Stimulated activated CD4-positive, alpha-beta T cell treated with anti-CD3 and anti-CD28 coated beads, Interleukin-12 subunit alpha, Interleukin-12 subunit beta, amount 100 ng/mL, for 4 hours (primary cell): ENCODE measurements at places on chromosomes 5 and 9.
A peak's percentile ranks its signal among the peaks of the same experiment; 100 is the strongest.

- peak; percentile 91 for DNase-seq
Observed at GRCh38 chr9:129802833-129803675, at the start of gene TOR1B. Gene TOR1B (plus strand): TSS chr9:129803184. CDS start chr9:129803213, 29 bp downstream.

- DNase-seq, result no peak
Observed at GRCh38 chr5:177409043-177409801, at the start of gene F12. Gene F12 (minus strand): TSS chr5:177409564. CDS start chr5:177409527, 37 bp downstream.

GRCh38 chr9:89022001-89022759, 30.9 kb downstream of the S1PR3 start:
- DNase-seq, result no peak

DNA sequence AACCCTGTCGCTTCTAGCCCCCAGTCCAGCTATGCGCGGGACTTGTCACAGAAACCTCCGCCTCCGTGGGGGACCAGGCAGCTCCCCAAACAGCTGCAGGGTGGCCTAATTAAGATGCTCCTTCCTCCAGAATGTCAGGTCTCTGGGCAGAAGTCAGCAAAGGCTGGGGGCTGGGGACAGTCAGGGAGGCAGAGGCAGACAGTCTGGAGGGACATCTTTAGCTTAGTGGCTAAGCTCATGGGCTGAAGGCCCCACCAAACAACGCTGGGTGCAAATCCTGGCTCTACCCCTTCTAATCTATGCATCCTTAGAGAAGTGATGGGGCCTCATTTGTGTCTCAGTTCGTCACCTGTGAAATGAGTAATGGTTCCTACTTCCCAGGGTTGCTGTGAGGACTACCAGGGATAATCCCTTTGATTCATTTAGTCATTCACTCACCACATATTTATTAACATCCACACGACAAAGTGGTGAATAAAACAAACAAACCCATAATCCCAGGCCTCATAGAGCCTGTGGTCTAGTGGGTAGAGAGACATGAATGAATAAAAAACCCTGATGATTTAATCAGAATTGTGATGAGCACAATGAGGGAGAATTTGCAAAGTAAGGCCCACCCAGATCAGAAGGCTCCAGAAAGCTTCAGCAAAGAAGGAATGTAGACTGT, 20.2 kb upstream of the MED27 start:
- no peak for DNase-seq

DNA sequence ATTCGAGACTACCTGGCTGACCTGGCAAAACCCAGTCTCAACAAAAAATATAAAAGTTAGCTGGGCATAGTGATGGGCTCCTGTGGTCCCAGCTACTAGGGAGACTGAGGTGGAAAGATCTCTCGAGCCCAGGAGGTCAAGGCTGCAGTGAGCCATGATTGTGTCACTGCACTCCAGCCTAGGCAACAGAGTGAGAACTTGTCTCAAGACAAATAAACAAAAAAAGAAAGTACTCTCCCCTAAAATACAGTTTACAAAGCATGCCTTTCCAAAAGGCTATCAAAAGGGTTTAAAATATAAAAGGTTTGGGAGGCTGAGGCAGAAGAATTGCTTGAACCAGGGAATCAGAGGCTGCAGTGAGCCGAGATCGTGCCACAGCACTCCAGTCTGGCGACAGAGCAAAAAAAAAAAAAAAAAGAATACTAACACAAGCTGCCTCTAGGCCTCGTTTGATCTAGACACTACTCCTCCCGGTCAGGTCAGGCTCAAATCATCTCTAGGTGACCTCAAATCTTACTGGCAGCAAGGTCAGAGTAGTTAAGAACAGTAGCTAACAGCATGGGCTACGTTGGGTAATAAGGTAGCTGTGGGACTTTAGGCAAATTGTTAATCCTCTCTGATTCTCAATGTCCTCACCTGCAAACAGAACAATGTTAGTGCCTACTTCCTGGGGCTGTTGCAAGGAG, 9.3 kb downstream of the NAIF1 start:
- no peak for DNase-seq

GRCh38 chr9:82988488-82988887, 74.5 kb downstream of the RASEF start:
- DNase-seq, result no peak

DNA sequence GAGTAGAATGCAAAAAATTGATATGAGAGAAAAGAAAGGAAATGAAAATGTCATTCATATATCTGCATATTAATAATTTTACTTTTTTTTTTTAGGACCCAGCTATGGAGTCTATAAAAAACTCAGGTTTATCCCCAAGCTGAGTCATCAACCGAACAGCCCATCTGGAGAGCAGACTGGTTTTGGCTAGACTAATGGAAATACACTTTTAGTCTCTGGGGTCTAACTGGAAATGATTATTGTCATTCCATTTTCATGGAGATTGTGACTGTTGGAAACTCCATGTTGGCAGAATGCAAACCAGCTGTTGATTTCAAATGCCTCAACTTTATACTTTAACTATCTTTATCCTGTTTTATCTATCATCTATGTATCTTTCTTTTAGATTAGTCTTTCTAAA, 28.7 kb downstream of the ANXA1 start:
- no peak for DNase-seq

DNA sequence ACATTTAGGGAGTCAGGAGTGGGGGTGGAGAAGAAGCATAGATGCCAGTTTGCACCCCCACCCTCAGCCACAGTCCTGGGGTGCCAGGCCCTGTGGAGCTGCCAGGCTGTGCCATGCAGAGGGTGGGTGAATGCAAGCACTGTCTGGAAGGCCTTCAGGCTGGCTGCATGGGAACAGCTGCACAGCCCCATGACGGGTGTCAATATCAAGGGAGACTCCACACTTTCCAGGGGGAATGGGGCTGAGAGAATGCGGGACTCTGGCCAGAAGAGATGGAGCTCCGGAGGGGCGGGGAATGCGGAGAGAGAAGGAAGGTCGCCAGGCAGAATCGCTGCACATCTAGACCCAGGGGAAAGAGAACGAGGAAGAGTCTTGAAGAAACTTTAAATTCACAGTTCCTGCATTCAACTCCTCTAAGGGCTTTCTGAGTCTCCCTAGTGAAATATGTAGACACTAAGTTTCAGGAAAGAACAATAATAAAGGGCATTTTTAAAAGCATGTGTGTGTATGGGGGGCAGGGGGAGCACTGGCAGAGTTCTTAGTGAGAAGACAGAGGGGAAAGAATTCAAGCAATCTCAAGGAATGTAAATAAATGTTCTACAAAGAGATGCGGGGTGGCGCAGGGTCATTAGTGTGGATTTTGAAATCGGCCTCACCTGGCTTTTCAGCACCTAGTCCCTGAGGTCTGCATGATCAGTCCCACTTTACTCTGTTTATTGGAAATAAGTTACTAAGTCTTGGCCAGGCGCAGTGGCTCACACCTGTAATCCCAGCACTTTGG, 59.1 kb downstream of the BOD1 start:
- no peak for DNase-seq

- DNase-seq, result no peak
Observed at GRCh38 chr5:169652057-169652456, 15.0 kb downstream of the DOCK2 start.

- no peak for DNase-seq
Observed at GRCh38 chr5:52491818-52492217, 295.9 kb upstream of the ITGA1 start.

DNA sequence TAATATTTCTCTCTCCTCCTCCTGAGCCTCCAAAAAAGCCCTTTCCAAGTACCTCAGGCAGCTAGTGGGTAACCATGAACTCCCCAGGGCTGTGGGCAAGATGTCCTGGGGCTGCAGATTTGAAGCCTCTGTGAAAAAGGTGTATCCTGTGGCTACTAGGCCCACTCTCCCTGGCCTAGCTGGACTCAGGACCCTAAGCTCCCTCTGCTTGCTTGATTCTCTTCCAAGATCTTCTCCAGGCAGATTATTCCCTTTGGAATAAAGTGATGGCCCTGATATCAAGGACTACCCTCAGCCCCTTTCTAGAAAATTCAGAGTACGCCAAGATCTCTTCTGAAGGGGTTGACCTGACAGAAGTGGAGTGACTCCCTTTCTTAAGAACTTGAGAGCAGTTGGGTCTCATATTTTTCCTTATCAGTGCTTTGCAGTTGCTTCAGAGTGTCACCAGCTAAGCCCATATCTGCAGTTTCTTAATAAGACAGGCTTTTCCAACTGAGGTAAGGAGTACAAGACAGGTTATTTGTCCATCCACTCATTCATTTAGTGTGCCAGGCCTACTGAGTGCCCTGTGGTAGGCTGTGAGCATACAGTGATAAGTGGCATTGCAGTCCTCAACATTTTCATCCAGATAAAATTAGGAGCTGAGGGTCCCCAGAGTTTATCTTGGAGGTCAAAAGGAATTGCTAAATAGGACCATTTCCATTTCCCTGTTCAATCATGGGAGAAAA, 42.5 kb downstream of the CYSTM1 start:
- DNase-seq, result no peak

DNA sequence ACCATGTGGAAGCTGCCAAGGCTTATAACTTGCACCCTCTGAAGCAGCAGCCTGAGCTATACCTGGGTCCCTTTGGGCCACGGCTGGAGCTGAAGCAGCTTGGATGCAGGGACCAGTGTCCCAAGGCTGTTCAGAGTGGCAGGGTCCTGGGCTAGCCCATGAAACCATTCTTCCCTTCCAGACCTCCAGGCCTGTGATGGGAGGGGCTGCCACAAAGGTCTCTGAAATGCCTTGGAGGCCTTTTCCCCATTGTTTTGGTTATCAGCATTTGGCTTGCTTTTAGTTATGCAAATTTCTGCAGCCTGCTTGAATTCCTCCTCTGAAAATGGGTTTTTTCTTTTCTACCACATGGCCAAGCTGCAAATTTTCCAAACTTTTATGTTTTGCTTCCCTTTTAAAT, 433.7 kb upstream of the ACO1 start:
- DNase-seq, result no peak

- DNase-seq, result no peak
Observed at GRCh38 chr5:163770625-163771024, 265.2 kb downstream of the MAT2B start.

GRCh38 chr5:110956913-110957813, 114.3 kb upstream of the TSLP start:
- DNase-seq, result no peak

DNA sequence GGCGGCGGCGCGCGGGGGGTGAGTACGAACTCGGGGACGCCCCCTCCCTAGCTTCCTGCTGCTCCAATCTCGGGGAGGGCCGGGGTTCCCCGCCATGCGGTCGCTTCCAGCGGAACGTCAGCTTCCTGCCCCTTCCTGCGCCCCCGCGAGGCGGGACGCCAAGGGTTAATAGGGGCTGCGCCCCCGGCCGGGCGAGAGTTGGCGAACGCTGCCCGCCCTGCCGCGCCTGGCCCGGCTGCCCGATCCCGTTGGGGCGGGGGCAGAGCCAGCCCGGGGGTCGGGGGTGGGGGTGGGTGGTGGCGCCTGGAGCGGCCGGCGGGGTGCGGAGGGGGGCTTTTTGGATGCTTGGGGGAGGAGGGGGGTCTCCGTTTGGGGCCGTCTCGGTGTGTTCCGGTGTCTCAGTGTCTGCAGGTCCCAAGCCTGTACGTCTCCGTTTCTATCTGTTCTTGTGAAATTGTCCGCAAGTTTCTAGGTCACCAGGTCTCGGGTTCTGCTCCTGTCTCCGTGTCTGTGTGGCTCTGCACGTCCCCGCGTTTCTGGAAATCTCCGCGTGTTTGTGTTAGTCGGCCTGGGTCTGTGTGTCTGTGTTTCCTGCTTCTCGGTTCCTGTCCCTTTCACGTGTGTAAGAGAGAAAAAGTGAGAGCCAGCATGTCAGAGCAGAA, 789 bp downstream of the COL27A1 start:
- DNase-seq, result peak; percentile 18

DNA sequence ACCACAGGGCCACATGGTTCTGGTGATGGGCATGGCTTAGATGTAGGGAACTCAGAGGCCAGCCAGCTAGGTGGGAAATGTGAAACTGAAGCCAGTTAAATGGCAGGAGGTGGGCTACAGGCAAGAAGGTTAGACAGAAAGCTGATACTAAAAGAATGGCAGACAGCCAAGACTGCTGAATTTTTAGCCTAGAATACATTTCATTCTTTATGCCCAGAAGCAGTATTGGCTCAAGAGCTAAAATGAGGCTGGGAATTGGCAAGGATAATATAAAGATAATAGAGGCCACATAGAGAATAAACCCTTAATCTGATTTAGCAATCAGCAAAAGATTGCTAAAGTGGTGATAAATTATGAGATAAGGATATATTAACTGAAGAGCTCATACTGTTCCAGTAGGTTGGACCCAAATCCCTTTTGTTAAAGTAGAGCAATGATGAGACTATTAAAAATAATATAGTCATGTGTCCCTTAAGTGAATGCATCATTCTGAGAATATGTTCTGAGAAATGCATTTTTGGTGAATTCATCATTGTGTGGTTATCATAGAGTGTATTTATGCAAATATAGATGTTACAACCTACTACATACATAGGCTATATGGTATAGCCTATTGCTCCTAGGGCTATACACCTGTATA, 234.3 kb downstream of the CHSY3 start:
- no peak for DNase-seq

GRCh38 chr5:38765399-38765861, 80.4 kb upstream of the OSMR start:
- no peak for DNase-seq

- DNase-seq, result no peak
Observed at GRCh38 chr9:129570450-129571297, 50.2 kb downstream of the C9orf50 start.

DNA sequence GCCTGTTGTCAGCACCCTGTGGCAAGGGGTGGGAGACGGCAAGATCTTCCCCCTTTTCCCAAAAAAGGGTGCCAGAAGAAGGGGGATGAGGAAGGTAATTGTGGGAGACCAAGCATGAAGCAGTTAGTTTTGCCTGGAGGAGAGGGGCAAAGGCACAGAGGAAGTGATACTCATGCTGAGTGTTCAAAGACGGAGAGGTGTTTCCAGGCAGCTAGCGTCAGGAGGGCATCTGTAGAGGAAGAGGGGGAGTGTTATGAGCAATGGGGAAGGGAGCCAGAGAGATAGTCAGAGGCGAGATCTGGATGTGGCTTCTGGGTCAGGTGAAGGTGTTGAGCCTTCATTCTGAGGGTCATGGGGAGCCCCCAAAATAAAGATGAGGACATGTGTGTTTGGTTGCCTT, 26.9 kb upstream of the ADAM19 start:
- peak; percentile 33 for DNase-seq

DNA sequence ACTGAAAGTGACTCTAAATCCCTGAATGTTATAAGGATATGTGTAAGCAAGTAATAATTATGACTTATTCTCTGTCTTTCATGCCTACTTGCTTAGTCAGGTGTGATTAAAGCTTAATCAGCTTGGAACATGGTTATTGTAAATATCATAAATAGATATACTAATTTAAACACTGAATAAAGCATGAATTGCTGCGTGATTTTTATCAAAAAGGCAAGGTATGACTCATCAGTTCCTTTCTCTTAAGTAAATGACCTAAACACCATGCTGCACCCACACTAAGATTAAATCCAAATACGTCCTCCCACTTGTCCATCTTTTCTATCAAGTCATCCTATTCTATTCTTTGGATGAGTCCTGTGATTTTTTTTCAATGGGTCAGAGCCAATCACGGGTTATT, 124.6 kb upstream of the MTAP start:
- DNase-seq, result no peak

DNA sequence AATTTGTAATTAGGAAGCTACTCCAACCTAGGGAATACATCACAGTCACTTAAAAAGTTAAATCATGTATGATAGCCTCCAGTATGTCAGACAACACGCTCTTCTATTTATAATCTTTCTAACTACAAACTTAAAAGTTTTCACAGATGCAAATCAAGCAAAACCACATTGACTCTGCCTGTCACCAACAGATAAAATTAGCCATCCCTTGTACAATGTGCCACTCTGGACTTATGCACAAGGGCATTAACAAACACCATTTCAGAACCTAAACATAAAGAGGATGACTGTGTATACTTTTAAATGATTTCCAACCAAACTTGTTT, 14.7 kb downstream of the ERP44 start:
- no peak for DNase-seq

GRCh38 chr9:78884611-78885150, 587.8 kb downstream of the PSAT1 start:
- DNase-seq, result no peak

GRCh38 chr9:131126059-131126426, 657 bp downstream of the NUP214 start:
- no peak for DNase-seq
